ENCODE measurements at places on chromosomes 1 and 21.

DNA sequence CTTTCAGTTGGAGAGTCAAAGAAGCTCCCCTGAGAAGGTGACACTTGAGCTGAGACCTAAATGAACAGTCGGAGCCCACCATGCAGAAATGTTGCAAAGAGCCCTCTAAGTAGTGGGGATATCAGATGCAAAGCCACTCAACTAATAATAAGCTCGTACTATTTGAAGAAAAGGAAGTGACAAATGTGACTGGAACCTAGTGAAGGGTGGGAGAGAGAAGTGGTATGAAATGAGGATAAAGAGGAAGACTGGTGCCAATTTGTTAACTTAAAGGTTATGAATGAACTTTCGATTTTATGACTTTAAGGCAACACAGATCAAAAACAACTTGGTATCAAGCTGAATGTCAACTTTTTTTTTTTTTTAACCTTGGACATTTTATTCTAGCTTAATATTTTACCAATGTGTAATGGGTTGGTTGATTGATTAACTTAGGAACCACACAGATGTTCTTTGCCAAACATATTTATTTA is 14.7 kb downstream of the LYPLAL1 start:
- DNase-seq = no peak

- no peak for DNase-seq
Observed at GRCh38 chr1:209805341-209805781, 581 bp downstream of the IRF6 start.

DNA sequence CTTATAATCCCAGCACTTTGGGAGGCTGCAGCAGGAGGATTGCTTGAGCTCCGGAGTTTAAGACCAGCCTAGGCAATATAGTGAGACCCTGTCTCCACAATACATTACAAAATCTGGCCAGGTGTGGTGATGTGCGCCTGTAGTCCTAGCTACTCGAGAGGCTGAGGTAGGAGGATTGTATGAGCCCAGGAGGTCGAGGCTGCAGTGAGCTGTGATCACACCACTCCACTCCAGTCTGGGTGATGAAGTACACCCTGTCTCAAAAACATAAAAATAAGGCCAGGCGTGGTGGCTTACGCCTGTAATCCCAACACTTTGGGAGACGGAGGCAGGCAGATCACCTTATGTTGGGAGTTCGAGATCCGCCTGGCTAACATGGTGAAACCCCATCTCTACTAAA is 27.7 kb downstream of the L1TD1 start:
- DNase-seq = no peak

DNA sequence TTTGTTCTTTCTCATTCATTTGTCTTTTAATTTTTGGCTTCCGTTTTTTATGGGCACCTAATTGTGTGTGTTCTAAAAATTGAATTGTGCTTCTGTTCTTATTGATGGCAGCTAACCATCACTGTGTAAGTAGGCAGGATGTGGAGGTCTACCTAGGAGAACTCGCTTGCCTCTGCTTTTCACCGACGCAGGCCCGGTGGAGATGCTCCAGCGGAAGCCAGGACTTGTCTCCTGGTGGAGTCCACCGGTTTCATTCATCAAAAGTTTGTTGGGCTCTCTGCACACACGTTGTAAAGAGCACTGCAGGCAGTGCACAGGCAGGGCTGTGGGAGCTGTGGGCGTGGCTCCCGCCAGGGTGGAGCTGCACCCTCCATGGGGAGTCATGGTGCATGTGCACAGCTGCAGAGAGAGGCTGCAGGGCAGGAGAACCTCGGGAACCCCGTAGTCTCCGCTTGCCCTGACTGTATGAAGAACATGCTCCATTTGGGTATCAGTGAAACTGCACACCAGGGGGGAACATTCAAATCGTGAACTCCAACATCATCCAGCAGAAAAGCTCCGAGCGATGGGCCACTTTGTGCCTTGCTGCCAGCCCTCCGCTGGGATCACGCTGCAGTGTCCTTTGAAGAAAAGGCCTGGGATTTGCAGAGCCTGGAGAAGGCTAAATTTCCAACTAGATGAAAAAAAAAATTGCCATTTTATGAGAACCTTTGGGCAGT is 6.0 kb upstream of the C1orf174 start:
- DNase-seq = no peak

DNA sequence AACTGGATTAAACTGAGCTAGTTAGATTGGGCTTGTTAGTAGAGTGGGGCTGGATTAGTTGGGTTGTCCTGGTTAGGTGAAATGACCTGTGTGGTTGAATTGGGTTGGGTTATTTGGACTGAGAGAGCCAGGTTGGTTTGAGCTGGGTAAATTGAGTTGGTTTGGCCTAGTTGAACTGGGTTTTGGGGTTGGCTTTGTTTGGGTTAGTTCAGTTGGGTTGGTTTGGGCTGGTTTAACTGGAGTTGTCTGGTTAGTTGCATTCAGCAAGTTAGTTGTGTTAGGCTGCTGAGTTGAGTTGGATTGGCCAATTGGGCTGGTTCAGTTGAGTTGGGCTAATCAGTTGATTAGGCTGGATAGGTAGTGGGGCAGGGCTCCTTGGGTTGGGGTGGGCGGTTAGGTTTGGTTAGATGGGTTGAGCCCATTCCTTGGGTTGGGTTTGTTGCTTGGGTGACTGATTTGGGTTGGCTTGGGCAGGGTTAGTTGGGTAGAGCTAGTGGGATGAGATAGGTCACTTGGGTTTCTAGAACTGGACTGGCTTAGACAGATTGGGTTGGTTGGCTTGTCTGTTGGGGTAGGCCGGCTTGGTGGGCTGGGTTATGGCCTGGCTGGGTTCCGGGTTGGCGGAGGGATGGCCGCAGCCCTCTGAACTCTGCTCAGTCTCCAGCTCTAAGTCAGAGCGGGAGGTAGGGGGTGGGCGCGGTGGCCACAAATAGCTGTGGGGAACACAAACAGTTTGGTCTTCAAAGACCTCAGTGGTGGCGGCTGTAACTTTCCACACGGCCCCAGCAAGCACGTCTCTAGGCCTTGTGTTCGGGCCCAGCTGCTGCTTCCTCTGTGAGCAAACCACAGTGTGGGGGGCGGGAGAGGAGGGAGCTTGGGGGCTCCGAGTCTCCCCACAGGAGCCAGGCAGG is 67.2 kb upstream of the RUNX3 start:
- DNase-seq = no peak

DNA sequence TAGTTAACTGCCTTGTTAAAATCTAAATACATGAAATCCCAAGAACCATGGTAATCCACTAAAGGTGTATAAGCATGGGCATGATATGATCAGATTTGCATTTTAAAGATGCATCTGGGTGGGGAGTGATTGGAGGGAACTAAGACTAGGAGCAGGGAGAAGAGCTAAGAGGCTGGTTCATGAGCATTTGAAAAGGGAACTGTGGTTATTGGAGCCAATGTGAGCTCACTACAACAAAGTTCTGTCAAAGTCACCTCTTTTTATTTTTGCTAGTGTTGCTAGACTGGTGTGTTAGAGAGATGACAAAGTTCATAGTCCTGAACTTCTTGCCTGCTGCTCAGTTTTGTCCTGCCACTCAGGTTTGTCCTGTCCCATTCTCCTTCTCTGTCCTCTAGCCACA is 67.1 kb upstream of the LRRC8D start:
- DNase-seq = no peak

- no peak for DNase-seq
Observed at GRCh38 chr1:78758506-78758905, 108.9 kb downstream of the IFI44 start.

GRCh38 chr1:40983286-40983685 is 3.8 kb downstream of the CTPS1 start:
- DNase-seq = no peak

Measured in activated CD4-positive, CD25-positive, alpha-beta regulatory T cell treated with anti-CD3 and anti-CD28 coated beads, Interleukin-2, amount 50 U/mL, for 72 hours (primary cell).